ENCODE measurements at places on chromosomes 1 and 21.
A peak's percentile ranks its signal among the peaks of the same experiment; 100 is the strongest.

GRCh38 chr1:231147896-231148295 is 14.0 kb upstream of the TRIM67 start:
- no peak for DNase-seq

DNA sequence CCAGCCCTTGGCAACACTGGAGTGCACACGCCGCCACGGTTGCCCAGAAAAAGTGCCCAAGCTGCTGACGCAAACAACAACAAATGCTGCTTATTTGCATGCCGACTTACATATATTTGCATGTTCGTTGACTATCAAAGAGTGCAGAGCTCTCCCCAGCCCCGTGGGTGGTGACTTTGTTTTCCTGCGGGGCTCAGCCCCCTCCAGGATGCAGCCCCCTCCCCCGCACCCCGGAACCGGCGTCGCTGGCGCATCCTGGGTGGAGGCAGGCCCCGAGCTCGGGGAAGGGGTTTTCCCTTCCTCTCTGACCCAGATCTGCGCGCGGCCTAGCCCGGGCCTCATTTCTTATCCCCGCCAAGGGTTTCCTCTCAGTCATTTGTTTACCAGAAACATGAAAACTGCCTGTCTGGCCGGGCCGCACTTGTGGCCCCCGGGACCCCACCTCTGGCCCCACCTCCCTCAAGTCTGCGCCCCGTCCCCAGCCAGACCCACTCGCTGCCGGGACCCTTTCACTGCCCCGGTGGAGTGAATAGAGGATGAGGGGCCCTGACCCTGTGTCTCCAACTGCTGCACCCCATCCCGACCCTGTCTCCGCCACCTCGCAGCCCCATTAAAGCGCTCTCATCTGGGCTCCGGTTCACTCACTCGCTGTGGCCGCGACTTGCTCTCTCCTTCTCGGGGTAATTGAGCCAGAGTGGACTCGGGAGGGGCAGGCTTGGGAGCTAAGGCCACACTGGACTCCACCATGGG is 5.5 kb downstream of the TNFRSF25 start:
- no peak for DNase-seq

GRCh38 chr1:83511146-83511726 is 487.7 kb downstream of the TTLL7 start:
- DNase-seq, result no peak

GRCh38 chr1:119370748-119371147 is 2.2 kb downstream of the HAO2 start:
- DNase-seq, result no peak

- peak; percentile 42 for DNase-seq
Observed at GRCh38 chr1:54255026-54255702, 55.2 kb downstream of the MRPL37 start.

GRCh38 chr1:147641695-147642592 is 28.4 kb downstream of the ACP6 start:
- DNase-seq, result peak; percentile 55

- DNase-seq, result no peak
Observed at GRCh38 chr21:23009360-23009759, 2011.2 kb downstream of the NCAM2 start.

DNA sequence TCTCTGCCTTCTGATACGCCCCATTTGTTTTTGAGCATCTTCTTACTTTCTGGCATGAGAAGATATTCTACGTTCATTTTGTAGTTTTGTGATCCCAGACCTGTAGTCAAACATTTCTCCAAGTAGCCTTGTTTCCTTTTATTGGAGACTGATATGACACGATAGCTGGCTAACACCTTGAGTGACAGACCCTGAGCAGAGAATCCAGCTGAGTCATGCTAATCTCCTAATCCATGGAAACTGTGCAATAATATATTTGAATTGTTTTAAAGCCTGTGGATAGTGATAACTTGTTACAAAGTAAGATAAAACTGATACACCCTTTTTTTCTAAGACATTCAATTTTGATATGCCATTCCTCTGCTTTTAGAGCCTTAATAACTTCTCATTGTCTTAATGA is 1.2 kb upstream of the IFI44L start:
- DNase-seq, result no peak

DNA sequence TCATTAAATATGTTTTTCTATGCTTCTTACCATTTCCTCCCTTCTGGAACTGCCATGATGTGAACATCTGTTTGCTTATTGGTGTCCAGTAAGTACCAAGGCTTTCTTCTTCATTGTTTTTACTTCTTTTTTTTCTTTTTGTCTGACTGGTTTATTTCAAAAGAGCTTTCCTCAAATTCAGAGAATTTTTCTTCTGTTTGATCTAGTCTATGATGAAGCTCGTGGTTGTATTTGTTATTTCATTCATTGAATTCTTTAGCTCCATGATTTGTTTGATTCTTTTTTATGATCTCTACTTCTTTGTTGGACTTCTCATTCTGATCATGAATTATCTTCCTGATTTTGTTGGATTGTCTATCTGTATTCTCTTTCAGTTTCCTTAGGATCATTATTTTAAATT is 49.5 kb upstream of the PKN2 start:
- no peak for DNase-seq

- no peak for DNase-seq
Observed at GRCh38 chr1:217136895-217137205, 413.6 kb upstream of the ESRRG start.

Data from AG08395 (cell line).